A673 (cell line): ENCODE measurements at places on chromosomes 16 and 17. TPM values are rescaled to one million over a fixed set of nuclear protein-coding genes. Genes with fewer than 3 reads are reported as not detected.
A peak's percentile ranks its signal among the peaks of the same experiment; 100 is the strongest.

- DNase-seq = peak; percentile 79
Measured at GRCh38 chr17:4604111-4604644, 19.8 kb downstream of the SMTNL2 start.

DNA sequence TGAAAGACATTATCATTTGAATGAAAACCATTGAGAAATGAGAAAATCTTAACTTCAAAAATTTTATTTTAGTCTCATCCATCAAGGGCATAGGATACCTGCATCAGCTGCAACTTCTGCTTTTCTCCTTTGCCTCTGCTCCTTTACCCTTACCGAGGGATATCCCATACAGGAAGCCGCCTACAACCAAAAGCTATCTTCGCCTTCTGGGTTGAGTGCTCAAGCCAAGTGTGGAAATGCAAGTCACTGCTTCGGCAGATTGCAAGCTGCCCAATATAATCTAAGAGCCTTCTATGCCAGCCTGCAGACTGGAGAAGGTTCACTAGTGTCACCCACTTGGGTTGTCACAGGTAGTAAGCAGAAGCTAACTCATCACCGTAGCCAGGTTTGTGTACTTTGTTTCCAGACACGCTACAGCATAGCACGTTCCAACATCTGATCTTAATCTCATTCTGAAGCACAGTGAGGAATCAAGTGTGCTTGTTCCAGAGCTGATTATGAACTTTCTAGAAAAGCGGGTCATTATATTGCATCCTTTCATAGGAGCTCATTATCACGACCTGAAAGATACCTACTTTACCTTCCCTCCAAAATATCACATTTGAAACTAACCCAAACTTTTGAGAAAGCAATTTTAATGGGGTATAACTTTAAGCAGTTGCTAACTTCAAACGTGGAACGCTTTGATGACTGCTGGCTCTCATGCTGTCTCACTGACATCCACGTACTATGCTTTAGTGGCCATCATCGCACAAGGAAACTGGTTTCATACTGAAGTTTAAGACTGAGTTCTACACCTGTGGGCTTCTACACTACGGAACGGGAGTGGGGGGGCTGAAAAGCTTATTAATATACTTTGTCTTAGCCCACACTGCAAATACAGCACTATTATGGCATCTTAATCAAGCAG, 8.0 kb upstream of the UNK start:
- no peak for DNase-seq

GRCh38 chr17:18959071-18959844, 7.3 kb downstream of the SLC5A10 start:
- DNase-seq = no peak

GRCh38 chr16:46832757-46833459, 1.9 kb upstream of the C16orf87 start:
- no peak for DNase-seq

- no peak for DNase-seq
Measured at GRCh38 chr17:19769946-19770652, 22.0 kb upstream of the ALDH3A1 start.

DNA sequence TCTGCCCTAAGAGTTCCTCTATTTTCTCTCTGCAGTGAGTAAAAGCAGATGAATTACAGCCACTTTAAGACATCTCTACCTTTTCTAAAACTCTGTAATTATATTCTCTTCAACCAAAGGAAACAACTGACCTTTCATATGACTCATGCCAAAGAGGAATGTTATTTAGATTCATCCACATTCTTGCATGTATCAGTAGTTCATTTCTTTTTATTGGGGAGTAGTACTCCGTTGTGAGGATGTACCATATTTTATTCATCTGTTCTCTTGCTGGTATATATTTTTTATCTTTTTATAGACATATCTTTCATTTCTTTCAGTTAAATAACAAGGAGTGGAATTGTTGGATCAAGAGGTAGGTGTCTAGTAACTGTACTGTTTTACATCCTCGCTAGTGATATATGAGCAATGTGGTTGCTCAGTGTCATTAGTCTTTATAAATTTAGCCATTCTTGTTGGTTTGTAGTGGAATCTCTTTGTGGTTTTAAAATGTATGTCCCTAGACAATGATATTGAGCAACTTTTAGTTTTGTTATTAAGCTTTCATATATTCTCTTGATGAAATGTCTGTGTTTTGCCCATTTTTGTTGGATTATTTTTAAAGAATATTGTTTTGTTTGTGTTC, 7.8 kb upstream of the MYH8 start:
- no peak for DNase-seq

DNA sequence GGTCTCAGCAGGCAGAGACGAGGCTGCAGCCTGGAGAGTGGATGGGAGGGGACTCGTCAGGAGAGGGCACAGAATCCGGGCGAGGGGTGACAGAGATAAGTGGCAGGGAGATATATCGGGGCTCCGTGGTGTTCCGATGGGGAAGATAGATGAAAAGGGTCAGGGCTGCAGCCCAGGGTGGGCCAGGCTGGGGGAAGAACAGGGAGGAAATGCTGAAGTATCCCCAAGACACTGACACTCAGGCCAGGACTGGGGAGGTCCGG, 2.1 kb downstream of the LGALS3BP start:
- no peak for DNase-seq

DNA sequence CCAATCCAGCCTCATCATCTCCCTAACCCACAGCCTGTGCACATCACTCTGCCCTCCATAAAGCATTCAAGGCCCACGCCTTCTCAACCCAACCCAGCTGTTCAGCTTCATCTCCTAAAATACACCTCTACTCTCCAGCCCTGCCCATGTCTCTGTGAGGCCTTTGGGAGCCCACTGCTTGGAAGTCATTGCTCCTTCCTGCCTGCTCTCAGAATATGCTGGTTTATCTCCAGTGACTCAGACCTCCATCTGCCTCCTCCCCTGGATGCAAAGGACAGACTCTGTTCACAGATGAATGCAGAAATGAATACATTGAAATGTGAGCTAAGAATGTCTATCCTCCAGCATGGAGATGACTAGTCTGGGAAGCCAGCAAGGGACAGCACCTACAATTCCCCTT, 19.0 kb downstream of the KCNG4 start:
- no peak for DNase-seq

DNA sequence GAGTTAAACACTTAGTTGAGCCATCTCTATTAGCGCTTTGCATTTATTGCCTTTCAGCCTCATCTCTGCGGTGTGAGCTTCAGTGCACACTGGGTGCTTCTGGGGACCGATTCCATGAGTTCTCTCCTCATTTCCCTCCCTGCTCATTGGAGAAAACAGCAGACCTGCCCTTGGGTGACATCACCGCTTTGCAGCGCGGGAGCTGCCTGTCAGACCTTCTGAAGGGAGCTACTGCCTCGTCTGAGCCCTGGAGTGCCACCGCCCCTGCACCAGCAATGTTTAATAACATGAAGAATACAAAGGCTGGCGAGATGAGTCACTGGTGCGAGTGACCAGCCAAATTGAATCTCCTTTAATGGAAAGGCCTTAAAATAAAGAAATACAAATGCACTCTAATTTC, 30.2 kb upstream of the CPPED1 start:
- DNase-seq = no peak

DNA sequence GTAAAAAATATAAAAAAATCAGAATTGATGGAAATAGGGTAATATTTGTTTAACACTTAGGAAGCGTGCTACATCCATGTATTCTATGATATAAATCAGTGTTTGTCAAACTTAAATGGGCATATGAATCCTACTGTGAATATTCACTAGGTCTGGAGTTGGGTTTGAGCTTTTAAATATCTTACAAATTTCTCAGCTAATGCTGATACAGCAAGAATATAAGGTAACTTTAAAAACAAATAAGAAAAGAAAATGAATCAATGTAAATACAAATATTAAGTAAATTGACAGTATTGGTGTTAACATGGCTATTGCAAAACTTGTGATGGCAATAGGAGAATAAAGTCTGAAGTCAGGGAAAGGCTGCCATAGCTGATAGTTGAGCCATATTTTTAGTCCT, 3.6 kb downstream of the MYH13 start:
- no peak for DNase-seq

- DNase-seq = no peak
Measured at GRCh38 chr16:58773870-58774269, 39.8 kb upstream of the GOT2 start.

- DNase-seq = no peak
Measured at GRCh38 chr17:61517843-61518606, 65.8 kb downstream of the TBX4 start.

DNA sequence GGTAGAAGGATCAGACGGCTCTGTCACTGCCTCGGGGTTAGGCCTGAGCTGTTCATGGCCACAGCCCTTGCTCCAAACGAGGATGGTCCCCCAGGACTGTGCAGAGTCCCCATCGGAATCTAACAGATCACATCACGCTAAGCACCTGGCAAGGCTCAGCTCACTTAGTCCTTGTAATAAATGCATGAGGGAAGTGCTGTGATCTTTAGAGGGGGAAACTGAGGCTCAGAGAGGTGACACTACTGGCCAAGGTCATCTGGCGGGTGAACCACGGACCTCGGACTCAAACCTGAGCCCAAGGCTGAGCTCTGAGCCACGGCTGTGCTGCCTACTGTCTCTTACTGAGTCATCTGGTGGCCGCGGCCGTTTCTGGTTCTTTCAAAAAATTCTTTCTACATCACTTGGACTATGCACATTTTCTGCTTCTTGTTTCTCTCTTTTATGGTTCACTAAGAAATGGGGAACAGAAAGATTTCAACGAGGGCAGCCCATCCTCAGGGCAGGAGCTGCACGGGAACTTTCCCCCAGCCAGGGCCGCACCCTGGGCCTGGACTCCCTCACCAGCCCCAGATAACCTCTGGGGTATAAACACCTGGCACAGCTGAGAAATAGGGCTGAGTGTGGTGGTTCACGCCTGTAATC, 55.6 kb downstream of the COTL1 start:
- DNase-seq = no peak

GRCh38 chr16:82027629-82028064, 7.4 kb upstream of the HSD17B2 start:
- no peak for DNase-seq

DNA sequence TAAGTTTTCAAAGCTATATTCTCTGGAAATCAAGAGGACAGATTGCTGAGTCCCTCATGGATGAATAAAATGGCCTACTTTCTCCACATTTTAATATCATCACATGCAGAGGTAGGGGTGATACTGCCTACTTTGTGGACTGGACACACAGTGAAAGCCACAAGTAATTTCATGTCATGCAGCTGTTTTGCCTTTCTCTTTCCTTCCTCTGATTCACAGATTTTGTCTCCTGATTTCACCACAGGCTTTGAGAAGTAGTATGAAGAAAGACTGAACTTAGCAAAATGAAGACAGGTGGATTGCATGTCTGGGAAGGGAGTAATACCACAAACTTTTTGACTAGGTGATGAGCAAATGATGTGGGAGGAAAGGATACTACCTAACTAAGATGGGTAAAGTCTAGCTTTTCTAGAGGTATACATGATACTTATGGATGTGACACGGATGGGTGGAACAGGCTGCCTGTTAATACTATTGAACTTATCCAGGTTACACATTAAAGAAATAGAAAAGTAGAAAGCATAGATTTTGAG, 478.4 kb upstream of the GOT2 start:
- no peak for DNase-seq

GRCh38 chr17:17508019-17508535, 11.9 kb upstream of the RASD1 start:
- DNase-seq = no peak

GRCh38 chr17:65723431-65724151, 162.1 kb upstream of the AXIN2 start:
- DNase-seq = no peak

DNA sequence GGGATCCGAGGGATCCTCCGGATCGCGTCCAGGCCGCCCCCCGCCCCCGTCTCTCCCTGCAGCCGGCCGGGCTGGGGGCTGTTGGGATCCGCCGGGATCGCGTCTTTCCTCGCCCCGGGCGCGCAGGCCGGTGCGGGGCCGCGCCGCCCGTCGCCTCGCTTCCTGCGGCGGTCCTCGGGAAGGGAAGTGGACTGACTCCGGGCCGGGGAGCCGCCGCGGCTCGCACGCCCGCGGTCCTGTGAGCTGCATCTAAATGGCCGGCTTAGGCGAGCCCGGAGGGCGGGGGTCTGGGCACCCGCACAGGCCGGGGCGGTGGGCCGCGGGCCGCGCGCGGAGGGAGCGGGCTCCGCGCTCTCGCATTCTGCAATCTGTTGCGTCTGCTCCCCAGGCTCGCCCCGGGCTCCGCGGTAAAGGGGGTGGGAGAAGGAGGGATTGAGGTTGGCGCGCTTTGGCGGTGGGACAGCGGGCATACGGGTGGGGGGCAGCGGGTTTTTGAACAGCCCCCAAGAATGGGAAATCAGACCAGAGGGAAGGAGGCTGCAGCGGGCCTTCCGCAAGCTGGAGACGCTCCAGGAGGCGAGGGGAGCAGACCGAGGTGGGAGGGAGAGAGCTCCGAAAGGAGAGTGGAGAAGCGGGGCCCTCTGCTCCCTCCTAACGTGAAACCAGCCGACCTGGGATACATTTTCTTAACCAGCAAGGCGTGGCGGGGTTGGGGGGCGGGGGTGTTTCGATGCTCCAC, 2.2 kb downstream of the TMEM132E start:
- DNase-seq = no peak

DNA sequence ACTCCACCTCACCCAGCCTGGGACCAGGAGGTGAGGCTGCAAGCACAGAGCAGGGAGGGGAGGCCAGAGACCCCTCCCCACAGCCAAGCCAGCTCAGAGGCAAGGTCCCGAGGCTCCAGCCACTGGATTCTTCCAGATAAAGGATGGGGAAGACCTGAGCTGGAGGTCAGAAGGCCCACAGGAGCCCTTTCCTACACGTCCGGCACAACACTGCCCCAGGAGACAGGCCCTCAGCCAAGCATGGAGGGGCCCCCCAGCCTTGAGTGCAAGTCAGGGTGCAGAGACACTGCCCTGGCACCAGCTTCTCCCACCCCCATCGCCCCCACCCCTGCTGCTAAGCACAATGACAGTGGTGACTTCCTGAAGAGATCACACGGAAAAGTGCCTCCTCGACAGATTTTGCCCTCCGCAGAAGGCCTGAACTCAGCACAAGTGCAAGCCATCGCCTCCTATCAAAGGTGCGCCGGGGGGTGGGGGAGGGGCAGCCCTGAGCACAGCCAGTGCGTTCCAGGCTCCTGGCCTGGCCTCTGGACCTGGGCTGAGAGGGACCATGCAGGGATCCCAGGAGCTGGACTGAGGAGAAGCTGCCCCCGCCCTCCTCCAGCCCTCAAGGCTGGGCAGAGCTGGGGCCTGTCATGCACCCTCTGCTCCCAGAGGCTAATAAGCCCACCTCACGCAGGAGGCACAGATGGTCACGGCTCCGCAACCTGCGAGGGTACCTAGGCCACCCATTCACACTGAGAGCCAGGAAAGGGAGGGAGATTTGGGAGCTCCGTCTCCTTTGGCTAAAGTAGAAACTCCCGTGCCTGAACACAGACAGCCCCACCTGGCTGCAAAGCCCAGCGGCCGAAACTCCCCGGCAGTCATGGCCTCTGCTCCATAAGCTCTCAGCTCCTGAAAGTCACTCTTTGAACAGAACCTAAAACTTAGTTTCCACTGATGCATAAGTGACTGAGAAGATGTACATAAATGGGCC, 2.7 kb downstream of the MAFG start:
- no peak for DNase-seq

The RNF213 gene
- total RNA-seq = 78.0 and 102 TPM in 2 replicates

The CD300LG gene
- not detected in 2 replicates for total RNA-seq

The ADCY9 gene
- total RNA-seq = 7.0 and 8.8 TPM in 2 replicates

The TBC1D3 gene
- total RNA-seq = not detected in 2 replicates

The DCXR gene
- 140 and 191 TPM in 2 replicates for total RNA-seq

The SLC16A13 gene
- 11.7 and 15.5 TPM in 2 replicates for total RNA-seq

The WDR59 gene
- total RNA-seq = 51.4 and 68.8 TPM in 2 replicates

The CCL3 gene
- total RNA-seq = not detected in 2 replicates

The PIK3R6 gene
- 0.13 TPM in 1 of 2 replicates, not detected in the other for total RNA-seq

The TMEM106A gene
- total RNA-seq = 1.8 and 2.1 TPM in 2 replicates

The CDH1 gene
- 0.06 and 0.87 TPM in 2 replicates for total RNA-seq

The TAT gene
- total RNA-seq = not detected in 2 replicates

The TMC5 gene
- 1.0 and 3.5 TPM in 2 replicates for total RNA-seq

The TMUB2 gene
- 13.0 and 13.3 TPM in 2 replicates for total RNA-seq

The PIK3R5 gene
- 0.09 and 0.24 TPM in 2 replicates for total RNA-seq

The CCL2 gene
- total RNA-seq = 3.7 and 3.9 TPM in 2 replicates
